Ovary (tissue), 10 donors: ENCODE measurements at places on chromosomes 5 and 9. TPM values are rescaled to one million over a fixed set of nuclear protein-coding genes. Genes with fewer than 3 reads are reported as not detected.

PCDHGB3 gene
- total RNA-seq, result 8.6 TPM

PCDHGB4 gene
- total RNA-seq, result 6.0 TPM

OGN gene
- total RNA-seq, result 63.2 TPM

PGM5 gene
- total RNA-seq, result 85.8 TPM

STK10 gene
- 7.6 TPM for total RNA-seq

PIP5KL1 gene
- 1.1 TPM for total RNA-seq

GRCh38 chr9:7153566-7153965 lies 395.8 kb downstream of the KDM4C start:
- no peak for DNase-seq
- H3K36me3 ChIP-seq, result no peaks in the 10 kb centered on the region
- H3K27me3 ChIP-seq, result no peaks in the 10 kb centered on the region
- H3K4me3 ChIP-seq, result no peak overlapping the region
- no peaks in the 10 kb centered on the region for H3K4me1 ChIP-seq

- H3K4me3 ChIP-seq, result no peak overlapping the region
- no peak for DNase-seq
- no peaks in the 10 kb centered on the region for H3K4me1 ChIP-seq
- no peaks in the 10 kb centered on the region for H3K36me3 ChIP-seq
- H3K27ac ChIP-seq, result no peak overlapping the region
- no peaks in the 10 kb centered on the region for H3K27me3 ChIP-seq
Observed at GRCh38 chr5:110951373-110951791, 120.1 kb upstream of the TSLP start.

GRCh38 chr5:160186480-160186879 lies 42.8 kb upstream of the FABP6 start:
- H3K27ac ChIP-seq, result no peak overlapping the region
- DNase-seq, result no peak
- H3K27me3 ChIP-seq, result no peaks in the 10 kb centered on the region
- no peaks in the 10 kb centered on the region for H3K36me3 ChIP-seq
- H3K4me3 ChIP-seq, result no peak overlapping the region
- peaks cover 4% of the 10 kb centered on the region for H3K4me1 ChIP-seq

DNA sequence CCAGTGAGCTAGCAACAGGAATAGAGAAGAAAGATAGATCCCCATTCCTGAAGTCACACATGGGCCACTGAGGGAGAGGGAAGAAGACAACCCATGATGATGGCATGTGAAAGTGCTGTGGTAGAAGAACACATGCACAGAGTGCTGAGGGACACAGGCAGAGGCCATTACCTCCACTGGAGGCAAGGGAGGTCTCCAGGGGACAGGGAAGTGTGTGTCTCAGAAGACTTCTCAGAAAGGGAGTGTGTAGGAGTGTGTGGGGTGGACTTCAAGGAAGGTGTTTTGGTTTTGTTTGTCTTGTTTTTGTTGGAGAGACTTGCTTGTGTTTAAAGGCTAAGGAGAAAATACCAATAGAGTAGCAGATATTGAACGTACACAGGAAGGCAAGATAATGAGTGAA lies 77.0 kb upstream of the SMARCA2 start:
- no peak for DNase-seq
- H3K27me3 ChIP-seq, result no peaks in the 10 kb centered on the region
- H3K27ac ChIP-seq, result no peak overlapping the region
- H3K36me3 ChIP-seq, result no peaks in the 10 kb centered on the region
- no peak overlapping the region for H3K4me3 ChIP-seq

GRCh38 chr5:9059920-9060691 lies 485.8 kb downstream of the SEMA5A start:
- H3K4me3 ChIP-seq, result no peak overlapping the region
- H3K4me1 ChIP-seq, result peaks cover 5% of the 10 kb centered on the region
- DNase-seq, result no peak
- H3K27ac ChIP-seq, result no peak overlapping the region
- H3K36me3 ChIP-seq, result no peaks in the 10 kb centered on the region
- H3K27me3 ChIP-seq, result no peaks in the 10 kb centered on the region

DNA sequence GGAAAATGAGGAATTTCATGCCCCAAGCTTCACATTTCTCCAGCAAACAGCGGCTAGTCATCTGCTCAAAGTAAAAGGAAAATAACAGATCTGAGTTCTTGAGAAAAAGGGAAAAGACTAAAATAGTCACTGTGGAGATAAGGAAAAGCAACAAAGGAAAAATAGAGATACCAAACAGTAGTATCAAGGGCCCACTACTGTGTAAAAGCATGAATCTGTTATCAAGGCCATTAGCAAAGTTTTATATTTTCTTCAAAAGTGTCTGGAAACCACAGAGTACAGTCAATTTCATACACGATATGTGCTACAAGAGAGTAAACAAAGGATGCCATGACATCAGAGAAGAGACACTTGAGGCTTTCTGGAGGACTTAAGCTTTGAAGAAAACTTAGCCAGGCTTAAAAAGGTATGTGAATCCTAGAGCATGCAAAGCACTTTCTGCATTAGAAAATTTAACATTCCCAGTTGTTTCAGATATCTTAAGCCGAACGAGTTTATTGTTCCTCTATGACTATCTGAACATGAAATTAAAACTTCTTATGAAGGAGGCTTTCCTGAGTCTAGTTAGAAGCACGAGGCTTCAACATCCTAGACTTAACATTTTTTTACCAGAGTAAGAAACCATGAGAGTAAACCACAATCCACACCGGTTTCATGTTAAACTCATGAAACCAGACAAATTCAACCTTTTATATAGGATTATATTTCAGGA lies 1.2 kb downstream of the TTC33 start:
- H3K36me3 ChIP-seq, result no peaks in the 10 kb centered on the region
- peak overlapping the region; percentile 94 for H3K27ac ChIP-seq
- peak overlapping the region; percentile 71 for H3K4me3 ChIP-seq
- H3K4me1 ChIP-seq, result peaks cover 6% of the 10 kb centered on the region
- DNase-seq, result no peak
- no peaks in the 10 kb centered on the region for H3K27me3 ChIP-seq

DNA sequence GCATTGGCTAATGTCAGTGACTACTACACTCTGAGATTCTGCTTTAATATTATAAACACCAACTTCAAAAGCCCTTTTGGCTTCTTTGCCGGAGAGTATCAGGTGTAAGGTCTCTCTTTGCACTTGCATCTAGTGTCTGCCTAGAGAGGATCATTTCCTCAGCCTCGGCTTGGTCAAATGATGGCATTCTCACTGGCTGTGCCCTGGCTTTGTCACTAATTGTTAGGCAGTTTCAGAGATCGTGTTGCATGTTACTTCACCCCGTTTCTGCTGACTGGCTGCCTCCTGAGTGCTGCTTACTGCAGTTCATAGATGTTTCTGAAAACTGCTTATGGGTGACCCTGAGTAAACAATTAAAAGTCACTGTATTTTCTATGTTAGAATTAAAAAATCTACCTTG lies 48.8 kb downstream of the SLC1A3 start:
- H3K36me3 ChIP-seq, result no peaks in the 10 kb centered on the region
- H3K27ac ChIP-seq, result no peak overlapping the region

- H3K27me3 ChIP-seq, result no peaks in the 10 kb centered on the region
- no peak overlapping the region for H3K27ac ChIP-seq
- no peaks in the 10 kb centered on the region for H3K4me1 ChIP-seq
- no peak for DNase-seq
Observed at GRCh38 chr9:37582548-37583157, 6.5 kb upstream of the FBXO10 start.

- no peak overlapping the region for H3K4me3 ChIP-seq
- DNase-seq, result no peak
- H3K27ac ChIP-seq, result no peak overlapping the region
- H3K36me3 ChIP-seq, result no peaks in the 10 kb centered on the region
Observed at GRCh38 chr5:73266925-73267765, 94.2 kb downstream of the TMEM174 start.

DNA sequence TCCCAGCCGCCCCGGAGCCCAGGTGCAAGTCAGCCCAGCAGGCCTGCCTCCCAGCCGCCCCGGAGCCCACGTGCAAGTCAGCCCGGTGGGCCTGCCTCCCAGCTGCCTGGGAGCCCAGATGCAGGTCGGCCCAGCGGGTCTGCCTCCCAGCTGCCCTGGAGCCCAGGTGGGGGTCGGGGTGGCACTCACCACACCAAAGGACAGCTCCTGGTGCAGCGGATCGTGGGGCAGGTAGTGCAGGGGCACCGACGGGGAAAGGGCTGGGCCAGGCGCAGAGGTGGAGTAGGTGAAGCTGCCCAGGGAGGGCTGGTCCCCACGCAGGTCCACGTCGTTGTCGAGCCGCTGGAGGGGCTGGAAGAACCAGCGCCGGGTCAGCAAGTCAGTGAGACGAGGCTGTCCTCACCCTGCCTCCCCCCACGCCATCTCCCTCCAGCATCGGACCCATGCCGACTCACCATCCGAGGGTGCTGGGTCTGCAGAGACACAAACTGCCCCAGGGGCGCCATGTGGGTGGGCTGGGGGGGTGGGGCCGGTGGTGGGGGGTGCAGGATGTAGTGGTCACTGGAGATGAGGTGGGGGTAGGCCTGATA lies 6.7 kb downstream of the RNF44 start:
- H3K36me3 ChIP-seq, result no peaks in the 10 kb centered on the region
- no peaks in the 10 kb centered on the region for H3K27me3 ChIP-seq
- peaks cover 16% of the 10 kb centered on the region for H3K4me1 ChIP-seq
- no peak overlapping the region for H3K4me3 ChIP-seq

DNA sequence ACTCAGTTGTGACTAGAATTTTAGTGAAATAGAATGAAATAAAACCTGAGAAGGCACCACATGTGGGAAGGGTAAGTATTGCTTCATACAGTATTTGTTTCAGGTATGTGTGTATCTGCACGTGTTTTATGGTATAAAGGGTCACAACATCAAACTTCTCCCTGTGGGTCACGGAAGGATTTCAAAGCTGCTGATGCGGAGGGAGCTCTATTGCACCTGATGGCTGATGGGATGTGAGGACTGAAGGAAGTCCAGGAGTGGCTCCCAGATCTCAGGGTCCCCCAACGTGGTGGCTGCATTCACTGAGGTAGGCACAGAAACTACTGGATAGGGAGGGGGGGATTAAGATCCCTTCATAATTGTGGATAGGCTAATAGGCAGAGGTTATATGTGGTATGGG lies 159.7 kb downstream of the PJA2 start:
- no peaks in the 10 kb centered on the region for H3K4me1 ChIP-seq
- H3K36me3 ChIP-seq, result no peaks in the 10 kb centered on the region
- no peaks in the 10 kb centered on the region for H3K27me3 ChIP-seq
- no peak for DNase-seq

GRCh38 chr5:96753848-96754247 lies 53.9 kb downstream of the ERAP1 start:
- no peaks in the 10 kb centered on the region for H3K4me1 ChIP-seq
- no peak for DNase-seq
- no peak overlapping the region for H3K27ac ChIP-seq
- H3K4me3 ChIP-seq, result no peak overlapping the region

GRCh38 chr9:114231719-114232449 lies 76.5 kb downstream of the COL27A1 start:
- DNase-seq, result no peak
- peaks cover 12% of the 10 kb centered on the region for H3K4me1 ChIP-seq
- H3K27ac ChIP-seq, result no peak overlapping the region
- H3K27me3 ChIP-seq, result no peaks in the 10 kb centered on the region
- no peak overlapping the region for H3K4me3 ChIP-seq
- H3K36me3 ChIP-seq, result no peaks in the 10 kb centered on the region

GRCh38 chr9:120870206-120870605 lies 6.8 kb downstream of the PHF19 start:
- H3K4me3 ChIP-seq, result no peak overlapping the region
- H3K27ac ChIP-seq, result no peak overlapping the region
- DNase-seq, result no peak
- H3K27me3 ChIP-seq, result no peaks in the 10 kb centered on the region
- H3K4me1 ChIP-seq, result peaks cover 6% of the 10 kb centered on the region

DNA sequence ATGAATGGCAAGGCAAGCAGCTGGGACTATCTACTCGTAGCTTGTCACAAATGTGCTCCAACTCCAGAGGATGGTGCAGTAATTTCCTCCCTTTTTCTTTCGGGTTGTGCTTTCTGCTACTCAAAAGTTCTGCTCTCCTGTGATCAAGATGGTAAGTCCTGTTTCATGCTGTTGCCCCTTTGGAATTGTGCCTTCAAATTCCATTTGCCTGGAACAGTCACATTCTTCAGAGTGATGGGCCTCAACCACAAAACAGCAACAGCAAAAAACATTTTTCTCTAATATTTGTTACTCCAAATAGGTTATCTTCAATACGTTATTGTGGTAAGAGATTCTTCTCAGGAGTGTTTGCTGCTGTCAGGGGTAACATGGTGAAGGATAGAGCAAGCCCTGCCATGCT lies 209.3 kb downstream of the PALM2AKAP2 start:
- no peak overlapping the region for H3K27ac ChIP-seq
- no peaks in the 10 kb centered on the region for H3K27me3 ChIP-seq
- H3K36me3 ChIP-seq, result no peaks in the 10 kb centered on the region
- H3K4me3 ChIP-seq, result no peak overlapping the region

- no peaks in the 10 kb centered on the region for H3K36me3 ChIP-seq
- no peak overlapping the region for H3K27ac ChIP-seq
- no peak overlapping the region for H3K4me3 ChIP-seq
- no peaks in the 10 kb centered on the region for H3K4me1 ChIP-seq
Observed at GRCh38 chr5:29197631-29198454, 1995.6 kb upstream of the CDH6 start.

GRCh38 chr9:75039801-75040200 lies 11.7 kb upstream of the CARNMT1 start:
- H3K36me3 ChIP-seq, result no peaks in the 10 kb centered on the region
- no peak overlapping the region for H3K4me3 ChIP-seq
- no peak overlapping the region for H3K27ac ChIP-seq

- no peaks in the 10 kb centered on the region for H3K27me3 ChIP-seq
- H3K27ac ChIP-seq, result no peak overlapping the region
- no peak overlapping the region for H3K4me3 ChIP-seq
- no peaks in the 10 kb centered on the region for H3K36me3 ChIP-seq
- no peak for DNase-seq
Observed at GRCh38 chr5:138037907-138038633, 5.2 kb upstream of the FAM13B start.

- H3K4me3 ChIP-seq, result no peak overlapping the region
- H3K36me3 ChIP-seq, result no peaks in the 10 kb centered on the region
- no peak overlapping the region for H3K27ac ChIP-seq
- DNase-seq, result no peak
- no peaks in the 10 kb centered on the region for H3K27me3 ChIP-seq
Observed at GRCh38 chr5:35160486-35161116, 69.7 kb downstream of the PRLR start.

- no peaks in the 10 kb centered on the region for H3K27me3 ChIP-seq
- no peaks in the 10 kb centered on the region for H3K4me1 ChIP-seq
- no peak overlapping the region for H3K4me3 ChIP-seq
Observed at GRCh38 chr5:14928661-14929060, 57.1 kb upstream of the ANKH start.

DNA sequence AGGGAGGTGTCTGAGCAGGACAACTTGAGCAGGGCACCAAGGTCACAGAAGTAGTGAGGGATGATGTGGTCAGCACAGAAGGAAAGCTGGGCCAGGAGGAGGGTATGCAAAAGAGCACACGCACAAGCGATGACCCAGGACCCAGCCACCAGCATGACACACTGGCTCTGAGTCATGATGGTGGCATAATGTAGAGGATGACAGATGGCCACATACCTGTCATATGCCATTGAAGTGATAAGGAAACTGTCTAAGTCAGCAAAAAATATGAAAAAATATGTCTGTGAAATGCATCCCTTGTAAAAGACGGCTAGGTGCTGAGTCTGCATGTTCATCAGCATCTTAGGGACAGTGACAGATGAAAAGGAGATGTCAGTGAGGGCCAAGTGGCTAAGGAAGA lies 380 bp downstream of the OR1J1 start:
- H3K27ac ChIP-seq, result no peak overlapping the region
- H3K4me3 ChIP-seq, result no peak overlapping the region
- no peak for DNase-seq
- H3K27me3 ChIP-seq, result no peaks in the 10 kb centered on the region

- DNase-seq, result no peak
- no peaks in the 10 kb centered on the region for H3K36me3 ChIP-seq
- H3K27ac ChIP-seq, result no peak overlapping the region
- H3K27me3 ChIP-seq, result no peaks in the 10 kb centered on the region
Observed at GRCh38 chr5:17897776-17898175, 263.5 kb downstream of the TAF11L14 start.
